Left ventricle myocardium inferior (tissue), 1 donor: ENCODE measurements at places on chromosomes 11 and 22.

DNA sequence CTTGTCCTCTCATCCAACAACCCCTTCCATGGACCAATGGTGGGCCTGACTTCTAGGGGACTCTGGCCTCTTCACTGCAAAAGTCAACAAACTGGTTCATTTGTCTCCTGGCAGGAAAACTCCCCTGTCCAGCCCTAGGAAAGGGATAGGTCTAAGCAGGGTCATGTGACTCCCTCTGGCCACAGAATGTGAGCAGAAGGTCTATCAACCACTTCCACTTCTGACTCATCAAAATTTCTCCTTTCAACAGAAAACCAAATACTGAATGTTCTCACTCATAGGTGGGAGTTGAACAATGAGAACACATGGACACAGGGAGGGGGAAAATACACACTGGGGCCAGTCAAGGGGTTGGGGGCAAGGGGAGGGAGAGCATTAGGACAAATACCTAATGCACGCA is 1.3 kb upstream of the ISX start:
- DNase-seq = no peak

GRCh38 chr11:120441592-120441991 is 70.0 kb upstream of the GRIK4 start:
- DNase-seq = no peak

GRCh38 chr22:28589102-28589750 is 90.4 kb downstream of the TTC28 start:
- no peak for DNase-seq

DNA sequence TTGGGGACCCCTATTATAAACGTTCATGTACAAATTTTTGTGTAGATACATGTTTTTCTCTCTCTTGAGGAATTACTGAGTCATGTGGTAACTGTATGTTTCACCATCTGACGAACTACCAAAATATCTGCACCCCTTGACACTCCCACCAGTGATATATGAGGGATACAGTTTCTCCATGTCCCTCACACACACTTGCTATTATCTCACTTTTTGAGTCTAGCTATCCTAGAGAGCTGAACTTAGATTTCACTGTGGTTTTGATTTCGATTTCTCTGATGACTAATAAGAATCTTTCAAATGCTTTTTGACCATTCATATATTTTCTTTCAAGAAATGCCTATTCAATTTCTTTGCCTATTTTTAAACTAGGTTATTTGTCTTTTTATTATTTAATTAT is 200.2 kb downstream of the PGR start:
- DNase-seq = no peak

- DNase-seq = no peak
Observed at GRCh38 chr11:83042964-83043711, 28.6 kb downstream of the RAB30 start.

- no peak for DNase-seq
Observed at GRCh38 chr11:38130514-38130913, 1532.5 kb upstream of the RAG2 start.

DNA sequence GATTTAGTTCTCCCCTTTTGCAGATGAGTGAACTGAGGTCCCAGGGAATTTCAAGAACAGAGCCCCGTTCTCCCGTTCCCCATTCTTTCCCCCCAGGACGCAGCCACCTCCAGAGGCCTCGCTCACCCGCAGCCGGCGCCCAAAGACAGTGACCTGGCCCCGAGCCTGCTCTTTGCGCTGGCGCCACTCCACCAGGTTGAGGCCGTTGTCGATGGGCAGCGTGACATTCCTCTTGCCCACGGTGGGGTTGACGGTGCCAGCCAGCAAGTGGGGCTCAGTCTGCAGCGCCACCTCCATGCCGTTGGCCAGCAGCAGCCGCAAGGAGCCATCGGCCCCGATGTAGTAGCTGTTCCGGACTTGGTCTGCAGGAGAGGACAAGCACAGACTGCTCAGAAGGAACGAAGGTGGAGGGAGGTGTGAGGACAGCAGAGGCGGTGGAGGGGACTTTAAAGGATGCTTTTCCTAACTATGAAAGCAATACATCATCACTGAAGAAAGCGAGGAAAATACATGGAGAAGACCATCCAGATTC is 101.4 kb upstream of the NARS2 start:
- no peak for DNase-seq

GRCh38 chr11:68362801-68363379 is 50.5 kb downstream of the LRP5 start:
- no peak for DNase-seq

- DNase-seq = no peak
Observed at GRCh38 chr11:46675949-46676348, 24.5 kb downstream of the ARHGAP1 start.

- no peak for DNase-seq
Observed at GRCh38 chr11:64529559-64530520, 61.2 kb upstream of the SLC22A12 start.

DNA sequence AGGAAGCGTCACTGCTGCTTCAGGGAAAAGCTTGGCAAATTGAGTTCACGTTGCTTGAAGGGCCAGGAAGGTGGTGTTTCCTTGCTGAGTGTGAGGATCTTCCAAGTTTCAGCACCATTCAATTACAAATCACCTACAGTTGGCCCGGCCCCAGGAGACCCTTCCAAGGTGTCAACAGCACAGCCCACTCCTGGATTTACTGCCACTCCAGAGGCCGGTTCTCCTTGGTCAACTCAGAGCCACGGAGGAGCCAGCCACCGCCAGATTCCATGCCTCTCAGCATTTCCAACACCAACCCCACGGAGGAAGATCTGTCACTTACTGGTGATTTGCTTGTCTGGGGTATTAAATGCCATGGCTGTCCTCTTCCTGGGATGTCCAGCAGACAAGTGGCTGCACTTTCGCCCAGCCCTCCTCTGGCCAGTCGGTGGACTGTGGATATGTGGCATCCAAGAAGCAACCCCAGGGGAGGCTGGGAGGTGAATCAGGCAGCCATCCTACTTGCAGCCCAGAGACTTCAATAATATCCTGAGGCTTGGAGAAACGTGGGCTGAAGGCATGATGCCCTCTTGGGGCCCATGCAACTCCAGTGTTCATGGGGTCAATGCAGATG is 74.1 kb upstream of the SHANK2 start:
- DNase-seq = no peak

DNA sequence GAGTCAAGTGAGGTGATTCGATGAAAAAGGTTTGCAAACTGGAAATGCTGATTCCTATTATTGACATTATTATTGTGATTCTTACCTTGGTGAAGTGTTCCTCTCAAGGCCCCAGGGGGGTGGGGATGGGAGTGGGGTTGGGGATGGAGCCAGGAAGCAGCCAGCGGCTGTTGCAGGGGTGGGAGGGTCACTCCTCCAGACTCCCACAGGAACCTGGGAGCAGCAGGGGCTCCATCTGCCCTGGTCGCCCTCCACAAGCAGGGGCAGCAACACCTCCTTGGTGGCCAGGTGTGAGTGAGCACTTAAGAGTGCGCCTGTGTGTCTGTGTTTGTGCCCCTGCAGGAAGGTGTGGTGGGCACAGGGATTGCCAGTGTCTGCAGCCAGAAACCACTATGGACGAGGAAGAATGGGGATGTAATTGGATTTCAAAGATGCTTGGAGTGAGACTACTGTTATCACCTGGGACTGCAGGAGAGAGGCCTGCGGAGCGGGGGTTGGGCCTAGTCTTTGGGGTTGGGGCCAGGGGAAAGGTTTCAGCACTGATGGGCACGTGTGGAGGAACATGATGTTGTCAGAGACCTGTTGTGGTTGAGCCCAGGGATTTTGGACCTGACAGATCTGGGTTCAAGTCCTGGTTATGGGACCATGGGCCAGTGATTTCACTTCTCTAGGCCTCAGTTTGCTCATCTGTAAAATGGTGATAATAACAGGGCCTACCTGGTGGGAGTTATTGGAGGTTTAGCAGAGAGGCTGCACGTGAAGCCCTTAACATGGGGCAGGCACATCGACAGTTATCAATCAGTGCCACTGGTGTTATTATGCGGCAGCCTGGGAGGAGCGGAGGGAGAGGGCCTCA is 3.6 kb upstream of the TP53I11 start:
- no peak for DNase-seq

- no peak for DNase-seq
Observed at GRCh38 chr11:122168218-122168617, 52.2 kb upstream of the BLID start.

GRCh38 chr11:65776196-65776595 is 4.6 kb downstream of the AP5B1 start:
- no peak for DNase-seq
